Aortic smooth muscle cell (primary cell): ENCODE measurements at places on chromosomes 7 and 10. TPM values are rescaled to one million over a fixed set of nuclear protein-coding genes. Genes with fewer than 3 reads are reported as not detected.

The NKX2-3 gene
- total RNA-seq, result not detected in 2 replicates

The DENND11 gene
- 7.5 and 9.0 TPM in 2 replicates for total RNA-seq

The GRM3 gene
- total RNA-seq, result not detected in 2 replicates

The AQP1 gene
- 127 and 148 TPM in 2 replicates for total RNA-seq

The TMEM213 gene
- not detected in 2 replicates for total RNA-seq

The CDC14C gene
- not detected in 2 replicates for total RNA-seq

The NACAD gene
- total RNA-seq, result 0.53 and 0.75 TPM in 2 replicates

The GRM8 gene
- not detected in 2 replicates for total RNA-seq

The CASP7 gene
- 27.6 and 37.9 TPM in 2 replicates for total RNA-seq

The COL13A1 gene
- total RNA-seq, result 6.0 and 14.8 TPM in 2 replicates

The KCNMA1 gene
- 95.4 and 148 TPM in 2 replicates for total RNA-seq

The YWHAG gene
- total RNA-seq, result 84.9 and 97.8 TPM in 2 replicates

The MSMB gene
- not detected in 2 replicates for total RNA-seq

The INSYN2A gene
- 0.06 TPM in 1 of 2 replicates, not detected in the other for total RNA-seq

The PLXDC2 gene
- 12.8 and 51.4 TPM in 2 replicates for total RNA-seq

The WNT16 gene
- total RNA-seq, result under 0.01 and 0.06 TPM in 2 replicates

The MYO3A gene
- not detected in 2 replicates for total RNA-seq

The DGKI gene
- total RNA-seq, result 3.9 and 5.3 TPM in 2 replicates

The ABCC2 gene
- 0.13 and 0.25 TPM in 2 replicates for total RNA-seq

The INHBA gene
- total RNA-seq, result 34.7 and 58.7 TPM in 2 replicates

The UNC5B gene
- 22.4 and 33.7 TPM in 2 replicates for total RNA-seq

The TAS2R4 gene
- total RNA-seq, result 0.99 and 1.2 TPM in 2 replicates

The INMT gene
- 3.5 and 4.6 TPM in 2 replicates for total RNA-seq

The OR6B1 gene
- not detected in 2 replicates for total RNA-seq

The ATP5MK gene
- 149 and 155 TPM in 2 replicates for total RNA-seq

The CPN1 gene
- not detected in 2 replicates for total RNA-seq

The MMD2 gene
- not detected in 2 replicates for total RNA-seq

The CPA4 gene
- 0.92 and 1.6 TPM in 2 replicates for total RNA-seq

The RARRES2 gene
- total RNA-seq, result not detected in 2 replicates

The TMEM176B gene
- total RNA-seq, result 0.13 TPM in 1 of 2 replicates, not detected in the other

The HEPACAM2 gene
- not detected in 2 replicates for total RNA-seq
